ENCODE measurements at places on chromosomes 12 and 14. TPM values are rescaled to one million over a fixed set of nuclear protein-coding genes. Genes with fewer than 3 reads are reported as not detected.

GRCh38 chr14:94904636-94905035 is 134.7 kb upstream of the GSC start:
- no peak overlapping the region for H3K27ac ChIP-seq
- H3K4me3 ChIP-seq, result no peak overlapping the region
- no peaks in the 10 kb centered on the region for H3K36me3 ChIP-seq
- H3K4me1 ChIP-seq, result no peaks in the 10 kb centered on the region
- H3K27me3 ChIP-seq, result no peaks in the 10 kb centered on the region

DNA sequence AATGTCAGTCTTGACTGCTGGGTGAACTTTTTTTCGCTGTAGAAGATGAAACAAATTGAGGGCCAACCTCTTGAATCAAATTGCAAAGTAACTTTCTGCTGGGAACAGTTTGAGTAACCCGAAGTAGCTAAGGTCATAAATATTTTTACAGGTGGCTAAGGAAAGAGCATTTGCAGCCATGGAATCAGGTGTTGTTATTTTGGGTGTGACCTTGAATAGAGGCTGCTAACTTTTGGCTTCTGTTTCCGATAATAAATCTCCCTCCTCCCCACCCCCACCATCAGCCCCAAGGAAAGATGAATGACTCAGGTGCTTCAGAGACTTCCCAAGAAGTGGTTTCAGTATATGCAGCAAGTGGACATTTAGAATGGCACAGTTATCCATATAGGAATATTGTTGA is 571.7 kb downstream of the DIO2 start:
- no peaks in the 10 kb centered on the region for H3K27me3 ChIP-seq
- no peak overlapping the region for H3K4me3 ChIP-seq
- H3K4me1 ChIP-seq, result no peaks in the 10 kb centered on the region
- no peak overlapping the region for H3K27ac ChIP-seq

Gene SYT1
- 9.7 TPM for total RNA-seq

DNA sequence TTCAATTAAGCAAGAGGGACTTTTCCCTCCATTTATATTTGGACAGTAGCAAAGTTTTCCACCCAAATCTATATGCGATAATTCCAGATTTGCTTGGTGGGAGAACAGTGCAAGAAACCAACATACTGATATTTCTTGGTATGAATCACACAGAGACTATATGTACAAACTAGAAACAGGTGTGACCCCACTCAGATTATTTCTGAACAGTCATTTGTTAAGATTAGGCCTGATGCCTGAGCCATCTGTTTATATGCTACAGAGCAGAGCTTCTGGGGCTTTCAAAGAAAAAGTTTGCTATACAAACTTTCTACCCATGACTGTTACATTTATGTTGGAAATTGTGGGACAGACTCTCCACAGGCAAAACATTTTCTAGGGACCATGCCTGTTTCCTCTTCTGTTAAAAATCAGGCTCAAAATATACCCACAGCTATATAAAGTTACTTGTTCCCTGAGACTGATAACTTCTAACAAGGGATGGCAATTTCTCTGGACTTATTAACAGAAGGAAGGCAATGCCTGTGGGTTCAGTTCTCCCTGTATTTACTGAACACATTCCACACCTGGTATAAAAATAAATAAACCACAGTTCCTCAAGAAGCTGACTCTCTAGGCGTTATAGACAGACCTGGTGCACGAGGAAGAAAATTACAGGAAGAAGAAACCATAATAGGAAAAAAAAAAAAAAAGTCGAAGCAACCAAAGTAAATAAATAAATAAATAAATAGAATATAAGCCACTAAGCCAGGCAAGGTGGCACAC is 8.0 kb downstream of the PTPN21 start:
- no peaks in the 10 kb centered on the region for H3K4me1 ChIP-seq
- no peaks in the 10 kb centered on the region for H3K36me3 ChIP-seq
- H3K4me3 ChIP-seq, result no peak overlapping the region
- no peak overlapping the region for H3K27ac ChIP-seq
- H3K27me3 ChIP-seq, result no peaks in the 10 kb centered on the region

DNA sequence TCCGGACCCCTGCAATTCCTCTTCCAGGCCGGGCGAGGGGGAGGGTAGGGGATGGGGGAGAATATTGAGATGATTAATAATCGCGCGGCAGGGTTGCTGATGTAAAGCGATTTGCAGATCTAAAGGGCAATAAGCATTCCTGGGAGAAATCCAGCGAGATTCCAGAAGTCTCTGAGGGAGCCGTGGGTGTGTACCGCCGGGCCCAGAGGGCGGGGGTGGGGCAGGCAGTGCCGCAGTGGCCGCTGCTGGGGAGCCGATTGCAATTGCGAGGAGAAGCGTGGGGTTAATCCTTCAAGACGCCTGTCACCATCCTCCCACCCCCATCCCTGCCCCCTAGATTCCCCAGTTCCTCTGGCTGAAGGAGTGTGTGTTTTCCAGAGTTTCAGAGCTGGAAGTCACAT is 16.4 kb downstream of the FOS start:
- H3K27ac ChIP-seq, result peak overlapping the region; percentile 94
- no peaks in the 10 kb centered on the region for H3K36me3 ChIP-seq
- DNase-seq, result peak; percentile 65
- H3K4me3 ChIP-seq, result peak overlapping the region; percentile 58
- H3K4me1 ChIP-seq, result no peaks in the 10 kb centered on the region

- no peak overlapping the region for H3K27ac ChIP-seq
- H3K4me3 ChIP-seq, result no peak overlapping the region
- DNase-seq, result no peak
- H3K27me3 ChIP-seq, result no peaks in the 10 kb centered on the region
- H3K4me1 ChIP-seq, result peaks cover 9% of the 10 kb centered on the region
- no peaks in the 10 kb centered on the region for H3K36me3 ChIP-seq
These were observed 24.2 kb upstream of the NT5DC3 start for GRCh38 chr12:103865151-103865730.

DNA sequence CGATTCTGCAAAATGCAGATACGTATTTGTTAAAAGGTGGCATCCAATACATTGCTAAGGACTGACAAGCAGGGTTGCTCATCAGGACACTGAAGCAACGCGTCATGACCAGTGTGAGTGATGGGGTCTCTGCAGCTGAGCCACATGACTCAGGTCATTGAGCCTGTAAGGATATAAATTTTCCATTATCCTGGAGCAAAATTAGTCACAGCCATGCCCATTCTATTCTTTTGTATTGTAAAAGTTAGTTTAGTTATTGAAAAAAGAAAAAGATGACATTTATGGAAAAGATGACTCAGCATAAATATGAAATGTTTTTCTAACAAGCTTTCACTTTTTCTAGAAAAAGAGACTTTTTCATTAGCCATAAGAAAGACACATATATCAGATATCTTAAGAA is 268.0 kb upstream of the TMEM132C start:
- H3K27ac ChIP-seq, result no peak overlapping the region
- no peaks in the 10 kb centered on the region for H3K4me1 ChIP-seq
- DNase-seq, result no peak
- no peaks in the 10 kb centered on the region for H3K27me3 ChIP-seq
- no peaks in the 10 kb centered on the region for H3K36me3 ChIP-seq
- no peak overlapping the region for H3K4me3 ChIP-seq

DNA sequence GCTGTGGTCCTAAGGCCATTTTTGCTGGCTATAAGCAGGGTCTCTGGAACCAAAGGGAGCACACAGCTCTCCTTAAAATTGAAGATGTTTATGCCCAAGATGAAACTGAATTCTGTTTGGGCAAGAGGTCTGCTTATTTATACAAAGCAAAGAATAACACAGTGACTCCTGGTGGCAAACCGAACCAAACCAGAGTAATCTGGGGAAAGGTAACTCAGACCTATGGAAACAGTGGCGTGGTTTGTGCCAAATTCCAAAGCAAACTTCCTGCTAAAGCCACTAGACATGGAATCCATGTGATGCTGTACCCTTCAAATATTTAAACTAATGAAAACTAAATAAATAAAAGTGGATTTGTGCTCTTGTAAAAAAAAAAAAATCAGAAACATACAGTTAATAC is 29.6 kb upstream of the BICDL1 start:
- H3K36me3 ChIP-seq, result no peaks in the 10 kb centered on the region
- no peak overlapping the region for H3K27ac ChIP-seq
- no peaks in the 10 kb centered on the region for H3K27me3 ChIP-seq
- H3K4me3 ChIP-seq, result no peak overlapping the region

Data from uterus (tissue), 4 donors.